ENCODE measurements at places on chromosomes 2 and 18.

GRCh38 chr2:8676921-8677645 is 4.8 kb upstream of the ID2 start:
- DNase-seq: no peak

- no peak for DNase-seq
These were observed 2067.7 kb downstream of the SUCLG1 start for GRCh38 chr2:82391386-82391785.

GRCh38 chr2:120947982-120948661 is 212.5 kb downstream of the GLI2 start:
- no peak for DNase-seq

- no peak for DNase-seq
These were observed 6.8 kb upstream of the CETN1 start for GRCh38 chr18:573385-573784.

GRCh38 chr2:174336501-174337336 is 2.0 kb downstream of the SP9 start:
- no peak for DNase-seq

- DNase-seq: no peak
These were observed 66.6 kb upstream of the ZNF397 start for GRCh38 chr18:35174093-35174731.

- DNase-seq: no peak
These were observed 904.8 kb upstream of the CHAC2 start for GRCh38 chr2:52862801-52863200.

DNA sequence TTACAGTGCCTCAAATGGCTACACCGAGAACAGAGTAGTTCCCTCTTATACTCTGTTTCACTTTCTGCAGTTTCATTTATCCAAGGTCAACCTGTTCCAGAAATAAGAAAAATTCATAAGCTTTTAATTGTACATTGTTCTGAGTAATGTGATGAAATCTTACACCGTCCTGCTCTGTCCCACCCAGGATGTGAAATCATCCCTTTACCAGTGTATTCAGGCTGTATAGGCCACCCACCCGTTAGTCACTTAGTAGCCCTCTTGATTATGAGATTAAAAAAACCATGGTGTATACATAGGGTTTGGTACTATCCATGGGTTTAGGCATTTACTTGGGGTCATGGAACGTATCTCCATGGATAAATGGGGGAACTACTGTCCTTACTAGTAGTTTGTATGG is 29.8 kb downstream of the STARD6 start:
- no peak for DNase-seq

DNA sequence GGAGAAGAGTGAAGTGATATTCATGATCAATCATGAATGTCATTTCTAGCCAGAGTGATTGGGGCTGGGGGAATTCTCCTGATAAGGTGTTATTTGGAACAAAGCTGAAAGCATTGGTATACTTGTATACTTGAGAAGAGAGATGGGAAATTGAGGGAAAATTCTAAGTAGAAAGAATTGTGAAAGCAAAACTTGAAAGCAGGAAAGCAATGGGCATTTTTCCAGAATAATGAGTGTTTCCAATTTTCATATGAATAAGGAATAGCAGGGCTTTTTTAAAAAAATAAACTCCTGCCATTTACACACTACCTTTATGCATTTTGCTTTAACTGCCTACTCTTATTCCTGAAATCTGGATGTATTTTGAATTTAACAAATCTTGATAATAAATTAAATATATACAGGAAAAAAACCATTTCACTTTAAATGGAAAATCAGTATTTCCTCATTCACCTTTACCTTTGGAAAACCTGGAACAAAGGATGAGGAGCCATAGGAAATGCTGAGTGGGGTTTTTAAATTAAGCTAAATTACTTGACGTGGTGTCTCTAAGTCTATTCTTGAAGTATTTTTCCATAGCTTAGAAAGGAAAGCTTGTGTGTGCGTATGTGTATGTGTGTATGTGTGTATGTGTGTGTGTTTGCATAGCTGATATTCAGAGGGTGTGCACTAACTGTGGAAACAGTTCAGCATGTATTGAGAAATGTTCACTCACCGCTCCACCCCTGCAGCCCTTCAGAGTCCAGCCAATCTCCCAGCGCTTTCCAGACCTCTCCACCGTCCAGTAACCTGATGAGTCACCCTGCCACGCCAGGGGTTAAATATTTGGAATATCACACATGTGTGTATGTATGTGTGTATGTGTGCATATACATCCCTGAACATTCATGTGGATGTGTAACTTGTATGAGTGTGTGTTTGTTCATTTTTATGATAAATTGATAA is 427.3 kb downstream of the THSD7B start:
- DNase-seq: no peak

DNA sequence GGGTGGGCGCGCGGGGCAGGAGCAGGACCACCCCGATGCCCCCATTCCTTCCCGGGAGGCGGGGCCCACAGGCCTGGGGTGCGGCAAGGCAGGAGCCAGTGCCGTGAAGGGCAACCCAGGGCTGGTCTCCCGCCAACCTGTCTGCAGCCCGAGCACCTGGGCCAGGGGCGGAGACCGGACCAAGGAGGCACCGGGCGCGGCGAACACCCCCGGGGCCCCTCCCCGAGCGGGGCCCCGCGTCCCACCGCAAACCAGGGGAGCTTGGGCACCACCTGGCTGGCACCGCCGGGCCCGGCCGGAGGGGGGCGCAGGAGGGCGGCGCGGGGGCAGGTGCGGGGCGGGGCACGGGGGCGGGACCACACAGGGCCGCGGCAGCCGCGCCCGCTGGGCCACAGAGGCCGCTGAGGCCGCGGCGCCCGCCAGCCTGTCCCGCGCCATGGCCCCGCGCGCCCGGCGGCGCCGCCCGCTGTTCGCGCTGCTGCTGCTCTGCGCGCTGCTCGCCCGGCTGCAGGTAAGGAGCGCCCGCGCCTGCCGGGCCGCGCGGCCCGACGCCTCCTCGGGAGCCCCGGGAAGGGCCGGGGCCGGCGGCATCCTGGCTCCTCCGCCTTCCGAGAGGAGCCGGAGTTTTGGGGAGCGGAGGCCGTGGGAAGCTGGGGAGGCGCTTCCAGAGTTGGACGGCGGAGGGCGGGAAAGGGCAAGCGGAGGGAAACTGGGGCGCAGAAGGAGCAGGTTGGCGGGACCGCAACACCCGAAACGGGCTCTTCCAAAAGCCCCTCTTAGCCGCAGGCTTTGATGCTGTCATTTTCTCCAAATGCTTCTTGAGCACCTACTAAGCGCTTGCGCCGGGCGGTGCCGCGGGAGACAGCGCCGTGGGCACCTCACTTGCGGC is at the start of gene TNFRSF11A:
Gene TNFRSF11A (plus strand): TSS at position 394 of the 889 bp plus-strand sequence. CDS start 43 bp downstream, at position 437.
- peak; percentile 61 for DNase-seq

GRCh38 chr2:153872311-153873051 is 759 bp downstream of the GALNT13 start:
- DNase-seq: no peak

- DNase-seq: peak; percentile 10
These were observed 583 bp downstream of the CERS6 start for GRCh38 chr2:168456521-168457189.

GRCh38 chr2:57465067-57465466 is 581.5 kb upstream of the VRK2 start:
- DNase-seq: no peak

DNA sequence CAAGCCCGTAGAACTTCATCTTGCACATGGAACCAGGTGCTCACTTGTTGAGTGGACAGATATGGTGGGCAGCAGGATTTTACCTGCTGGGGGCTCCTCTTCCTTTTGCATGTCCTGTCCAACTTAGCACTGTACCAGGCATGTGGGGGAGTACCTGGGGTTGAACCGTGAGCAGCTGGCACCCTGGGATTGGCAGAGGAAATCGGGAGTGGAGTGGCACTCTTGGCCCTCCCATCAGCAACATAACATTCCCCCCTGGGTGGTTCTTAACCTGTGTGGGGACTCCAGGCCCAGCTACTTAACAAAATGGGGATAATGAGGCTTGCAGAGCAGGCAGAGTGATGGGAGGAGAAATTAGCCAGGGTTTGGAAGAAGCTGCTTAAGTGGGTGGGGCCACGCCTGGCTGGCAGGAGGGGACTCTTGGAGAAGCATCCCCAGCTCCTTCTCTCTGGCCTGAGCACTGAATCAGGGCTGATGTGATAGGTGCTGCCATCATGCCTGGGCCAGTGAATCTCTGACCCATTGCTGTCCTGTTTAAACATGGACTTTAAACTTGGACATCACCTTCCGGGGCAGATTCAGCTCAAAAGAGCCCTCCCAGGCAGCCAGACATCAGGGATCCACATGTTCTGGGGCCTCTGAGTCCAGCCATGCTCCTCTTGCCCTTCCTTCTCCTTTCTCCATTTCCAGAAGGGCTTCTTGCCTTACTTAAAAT is 15.5 kb downstream of the FOSL2 start:
- no peak for DNase-seq

- DNase-seq: no peak
These were observed 147.6 kb upstream of the HDAC4 start for GRCh38 chr2:239548451-239548871.

GRCh38 chr18:37456873-37457272 is 108.7 kb downstream of the CELF4 start:
- no peak for DNase-seq

GRCh38 chr2:65291216-65292105 is 63.8 kb downstream of the ACTR2 start:
- no peak for DNase-seq

DNA sequence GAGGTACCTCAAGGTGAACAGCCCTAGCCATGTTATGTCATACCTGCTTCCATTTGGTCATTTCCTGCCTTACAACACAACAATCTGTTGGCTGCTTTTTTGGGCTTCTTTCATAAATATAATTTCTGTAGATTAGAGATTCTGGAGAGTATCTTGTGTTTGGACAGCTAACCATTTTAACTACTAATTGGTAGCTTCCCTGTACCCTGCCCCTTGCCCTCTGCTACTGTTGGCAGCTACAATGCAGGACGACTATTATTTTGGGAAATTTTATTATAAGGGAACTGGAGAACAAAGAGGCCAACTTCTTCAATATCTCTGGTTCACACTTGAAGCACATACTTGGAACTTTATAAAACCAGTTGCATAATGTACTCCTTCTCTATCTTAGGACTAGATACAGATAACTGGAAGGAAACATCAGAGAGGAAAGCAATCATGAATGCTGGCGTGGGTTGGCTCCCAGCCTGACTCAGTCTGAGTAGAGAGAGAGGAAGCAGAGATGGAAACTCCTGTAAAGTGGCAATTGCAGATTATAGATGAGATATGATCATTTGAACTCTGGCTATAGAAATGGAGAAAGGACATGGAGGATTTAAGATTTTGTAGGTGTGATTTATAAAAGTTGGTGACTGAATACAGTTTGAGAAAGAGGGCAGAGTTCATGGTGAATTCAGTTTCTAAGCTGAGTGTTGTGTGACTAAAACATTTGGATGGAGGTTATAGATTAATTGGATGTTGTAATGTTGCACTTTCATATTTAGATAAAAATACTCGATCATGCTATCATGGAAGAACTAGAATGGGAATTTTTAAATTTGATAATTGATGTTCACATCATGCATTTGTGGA is 74.5 kb downstream of the MDH1 start:
- no peak for DNase-seq

- no peak for DNase-seq
These were observed 189.3 kb downstream of the LTBP1 start for GRCh38 chr2:33136056-33136455.

DNA sequence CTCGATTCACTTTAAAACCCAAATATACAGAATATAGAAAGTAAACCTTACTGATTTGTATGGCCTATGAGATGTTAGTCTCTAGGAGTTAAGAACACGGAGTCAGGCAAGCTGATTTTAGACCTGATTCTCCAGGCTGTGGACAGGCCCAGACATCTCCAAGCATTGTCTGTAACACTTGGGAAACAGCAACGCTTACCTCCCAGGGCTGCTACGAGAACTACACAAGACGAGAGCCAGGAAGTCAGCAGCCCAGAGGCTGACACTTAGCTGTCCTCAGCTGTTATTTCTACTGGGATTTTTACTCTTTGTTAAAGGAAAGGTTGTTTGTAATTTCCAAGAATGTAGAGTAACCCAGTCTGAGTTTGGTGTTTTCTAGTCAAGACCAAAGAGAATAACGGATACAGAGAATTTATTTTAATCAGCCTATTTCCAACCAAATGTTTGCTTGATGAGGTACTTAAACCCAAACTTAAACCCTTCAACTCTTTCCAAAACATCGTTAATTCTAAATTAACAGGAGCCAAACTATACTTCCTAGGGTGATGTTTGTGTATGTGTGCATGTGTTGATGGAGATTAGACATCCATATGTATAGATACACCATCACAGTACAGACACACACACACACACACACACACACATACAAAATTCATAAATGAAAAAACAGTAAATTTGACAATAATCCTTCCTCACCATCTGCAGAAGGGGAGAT is 123.4 kb downstream of the LAMA1 start:
- DNase-seq: no peak

GRCh38 chr18:55264108-55264507 is 304.8 kb upstream of the CCDC68 start:
- DNase-seq: no peak

GRCh38 chr2:211129798-211130197 is 573.4 kb downstream of the CPS1 start:
- no peak for DNase-seq

- no peak for DNase-seq
These were observed 673.0 kb downstream of the ARHGAP15 start for GRCh38 chr2:143802242-143802641.

GRCh38 chr2:74843899-74844298 is 10.0 kb downstream of the HK2 start:
- DNase-seq: no peak

- DNase-seq: no peak
These were observed 8.6 kb downstream of the CLIP4 start for GRCh38 chr2:29123617-29124349.

DNA sequence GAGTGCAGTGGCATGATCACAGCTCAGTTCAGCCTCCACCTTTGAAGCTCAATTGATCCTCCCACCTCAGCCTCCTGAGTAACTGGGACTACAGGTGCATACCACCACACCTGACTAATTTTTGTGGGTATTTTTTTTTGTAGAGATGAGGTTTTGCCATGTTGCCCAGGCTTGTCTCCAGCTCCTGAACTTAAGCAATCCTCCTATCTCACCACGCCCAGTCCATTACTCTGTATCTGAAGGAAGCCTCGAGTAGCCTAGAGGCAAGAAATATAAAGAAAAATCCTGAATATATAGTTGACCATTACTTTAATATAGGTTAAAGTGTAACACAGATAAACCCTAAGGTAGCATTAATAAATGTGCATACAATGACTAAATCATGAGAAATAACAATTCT is 686.8 kb upstream of the PIK3C3 start:
- no peak for DNase-seq

All from T47D (cell line).